Mesenchymal stem cell (in vitro differentiated cells and primary cell): ENCODE measurements at places on chromosomes 3 and 15.

DNA sequence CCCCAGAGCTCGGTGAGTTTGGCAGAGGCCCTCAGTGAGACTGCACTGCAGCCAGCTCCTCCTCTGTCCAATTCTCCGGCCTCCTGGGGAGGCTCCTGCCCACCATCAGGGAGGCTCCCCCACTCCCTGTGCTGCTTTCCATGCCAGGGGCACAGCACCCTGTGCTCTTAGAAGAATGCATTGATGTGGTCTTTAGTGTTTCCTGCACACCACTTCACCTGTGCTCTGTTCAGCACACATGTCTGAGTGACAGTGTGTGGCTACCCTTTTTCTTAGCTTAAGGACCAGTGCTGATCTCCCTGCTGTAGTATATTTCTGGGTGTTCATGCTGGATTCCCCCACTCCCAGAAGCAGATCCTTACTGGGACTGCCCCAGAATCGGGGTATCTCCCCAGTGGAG lies 36.2 kb upstream of the PRR20G start:
- H3K36me3 ChIP-seq, result no peaks in the 10 kb centered on the region
- H3K4me3 ChIP-seq, result no peak overlapping the region
- no peaks in the 10 kb centered on the region for H3K4me1 ChIP-seq
- no peak overlapping the region for H3K27ac ChIP-seq
- H3K27me3 ChIP-seq, result peaks cover 45% of the 10 kb centered on the region

- no peaks in the 10 kb centered on the region for H3K36me3 ChIP-seq
- H3K4me1 ChIP-seq, result no peaks in the 10 kb centered on the region
- no peak overlapping the region for H3K27ac ChIP-seq
- H3K4me3 ChIP-seq, result no peak overlapping the region
- H3K27me3 ChIP-seq, result peaks cover 3% of the 10 kb centered on the region
Observed at GRCh38 chr3:187456250-187456649, 88.1 kb downstream of the RTP4 start.

- DNase-seq, result peak; percentile 75
- peak overlapping the region; percentile 54 for H3K4me3 ChIP-seq
- H3K27me3 ChIP-seq, result no peaks in the 10 kb centered on the region
- H3K36me3 ChIP-seq, result no peaks in the 10 kb centered on the region
Observed at GRCh38 chr3:63967675-63968611, 55.4 kb downstream of the PSMD6 start.

- peak; percentile 6 for DNase-seq
Observed at GRCh38 chr15:96320703-96321638, 9.5 kb upstream of the NR2F2 start.

DNA sequence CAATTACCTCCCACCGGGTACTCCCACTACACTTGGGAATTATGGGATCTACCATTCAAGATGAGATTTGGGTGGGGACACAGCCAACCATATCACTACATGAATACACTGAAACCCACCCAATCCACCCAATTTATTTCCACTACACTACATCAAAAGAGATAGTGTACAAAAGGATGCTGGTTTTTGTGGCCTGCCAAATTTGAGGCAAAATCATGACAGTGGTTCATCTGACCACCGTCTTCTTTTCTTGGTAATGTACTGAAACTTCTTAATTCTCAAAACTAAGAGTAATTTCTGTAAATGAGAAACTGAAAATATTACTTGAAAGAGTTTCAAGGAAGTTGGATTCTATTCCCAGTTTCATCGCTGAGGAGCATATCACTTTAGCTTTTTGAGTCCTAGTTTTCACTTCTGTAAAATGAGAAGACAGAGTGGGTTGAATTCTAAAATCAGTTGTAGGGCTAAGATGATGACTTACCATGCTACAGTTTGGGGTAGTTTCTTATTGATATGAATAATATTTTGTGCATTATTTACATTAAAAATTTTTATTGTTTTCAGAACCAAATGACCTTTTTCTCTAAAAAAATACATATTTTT lies 360.4 kb upstream of the CNTN6 start:
- no peaks in the 10 kb centered on the region for H3K4me1 ChIP-seq
- no peaks in the 10 kb centered on the region for H3K36me3 ChIP-seq
- no peak overlapping the region for H3K4me3 ChIP-seq
- no peaks in the 10 kb centered on the region for H3K27me3 ChIP-seq
- H3K27ac ChIP-seq, result no peak overlapping the region

GRCh38 chr3:14545251-14545635 lies 5.1 kb upstream of the GRIP2 start:
- peaks cover 7% of the 10 kb centered on the region for H3K4me1 ChIP-seq
- no peak overlapping the region for H3K27ac ChIP-seq
- no peak overlapping the region for H3K4me3 ChIP-seq
- peaks cover 93% of the 10 kb centered on the region for H3K27me3 ChIP-seq
- H3K36me3 ChIP-seq, result no peaks in the 10 kb centered on the region
- DNase-seq, result no peak
